ENCODE measurements at places on chromosomes 7 and 10.

DNA sequence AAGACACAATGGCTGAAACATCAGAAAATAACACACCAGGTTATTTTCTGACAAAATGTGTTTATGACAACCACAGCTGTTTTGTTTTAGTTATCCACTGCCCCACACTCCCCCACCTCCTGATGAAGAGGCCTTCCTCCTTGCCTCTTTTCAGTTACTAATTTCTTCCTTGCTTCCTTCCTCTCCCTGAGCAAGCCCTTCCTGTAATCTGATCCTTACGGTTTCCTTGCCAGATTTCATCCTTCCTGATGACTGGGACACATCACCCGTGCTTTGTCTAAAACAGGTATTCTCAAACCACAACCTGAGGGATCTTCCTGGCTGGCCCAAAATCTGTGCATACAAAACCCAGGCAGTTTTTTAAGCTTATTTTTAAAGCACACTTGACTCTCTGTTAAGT lies 39.4 kb downstream of the CHST15 start:
- no peak for DNase-seq

DNA sequence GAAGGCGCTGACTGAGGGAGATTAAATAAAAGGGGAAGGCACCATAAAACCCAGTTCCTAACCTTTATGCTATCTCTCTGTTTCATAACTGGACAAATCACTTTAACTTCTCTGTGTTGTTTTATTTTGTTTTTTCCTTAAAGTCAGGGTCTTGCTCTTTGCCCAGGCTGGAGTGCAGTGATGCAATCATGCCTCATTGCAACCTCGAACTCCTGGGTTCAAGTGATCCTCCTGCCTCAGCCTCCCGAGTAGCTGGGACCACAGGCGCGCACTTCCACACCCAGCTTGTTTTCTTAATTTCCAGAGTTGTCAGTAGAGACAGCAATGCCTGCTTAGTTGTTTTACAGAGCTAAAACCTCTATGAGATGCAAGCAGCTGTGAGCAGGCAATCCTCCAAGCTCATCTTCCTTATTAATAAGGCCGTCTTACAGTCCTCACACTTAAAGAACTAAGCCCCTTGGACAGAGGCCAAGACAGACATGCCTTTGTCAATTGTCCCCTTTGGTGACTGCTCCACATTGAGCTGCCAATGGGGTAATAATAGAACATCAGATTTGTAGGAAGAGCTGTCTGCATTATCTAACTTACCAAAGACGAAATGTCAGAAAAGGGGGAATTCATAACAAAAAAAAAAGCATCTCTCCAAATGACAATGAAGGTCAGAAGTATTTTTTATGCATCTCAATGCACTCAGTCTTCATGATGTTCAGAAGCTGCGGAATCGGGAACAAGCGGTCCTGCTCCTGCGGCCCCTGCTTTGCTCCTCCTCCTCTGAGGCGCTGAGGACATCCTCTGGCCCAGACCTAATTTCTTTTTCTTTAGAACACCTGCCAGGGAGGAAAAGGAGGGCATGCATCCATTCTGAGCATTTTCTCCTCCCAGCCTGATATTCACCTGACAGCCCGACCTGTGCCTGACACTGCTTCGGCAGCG lies 62.7 kb upstream of the RNF32 start:
- no peak for DNase-seq

DNA sequence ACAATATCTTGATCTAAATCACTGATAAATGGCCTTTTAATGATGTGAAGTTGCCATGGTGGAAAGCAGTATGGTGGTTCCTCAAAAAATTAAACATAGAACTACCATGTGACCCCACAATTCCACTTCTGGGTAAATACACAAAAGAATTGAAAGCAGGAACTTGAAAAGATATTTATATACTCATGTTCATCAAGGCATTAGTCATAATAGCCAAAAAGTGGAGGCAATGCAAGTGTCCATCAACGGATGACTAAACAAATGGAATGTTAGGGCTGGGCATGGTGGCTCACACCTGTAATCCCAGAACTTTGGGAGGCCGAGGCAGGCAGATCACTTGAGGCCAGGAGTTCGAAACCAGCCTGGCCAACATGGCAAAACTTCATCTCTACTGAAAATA lies 2.0 kb upstream of the DNAJC12 start:
- DNase-seq: no peak

DNA sequence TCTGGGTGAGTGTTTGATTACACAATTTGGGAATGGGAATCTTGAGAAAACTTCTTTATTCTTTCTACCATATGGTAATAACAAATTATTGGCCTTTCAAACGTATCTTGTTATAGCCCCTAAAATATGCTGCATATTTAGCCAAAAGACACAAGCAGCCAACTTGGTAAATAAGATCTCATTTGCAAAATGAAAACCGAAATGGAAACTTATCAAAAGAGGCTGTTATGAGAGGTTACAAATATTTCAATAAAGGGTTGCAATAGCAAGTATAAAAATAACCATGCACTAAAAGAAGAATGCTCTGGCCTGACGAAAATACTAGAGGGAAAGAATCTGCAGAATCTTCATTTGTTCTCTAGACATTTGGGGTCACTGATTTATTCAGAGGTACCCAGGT lies 259.5 kb upstream of the LRRN3 start:
- DNase-seq: no peak

GRCh38 chr7:21256310-21256877 lies 171.5 kb upstream of the SP4 start:
- no peak for DNase-seq

GRCh38 chr10:17652585-17652984 lies 8.6 kb downstream of the STAM start:
- DNase-seq: no peak

- DNase-seq: no peak
These were observed 68.1 kb downstream of the SCRN1 start for GRCh38 chr7:29921404-29922010.
